Activated CD8-positive, alpha-beta memory T cell treated with anti-CD3 and anti-CD28 coated beads for 36 hours (primary cell): ENCODE measurements at places on chromosomes 3 and 15. TPM values are rescaled to one million over a fixed set of nuclear protein-coding genes. Genes with fewer than 3 reads are reported as not detected.

The SERPINI2 gene
- total RNA-seq = not detected

The CPLX3 gene
- not detected for total RNA-seq

The MESP1 gene
- 7.3 TPM for total RNA-seq

The ROPN1 gene
- total RNA-seq = not detected

The ABHD17C gene
- 5.6 TPM for total RNA-seq

The STARD5 gene
- total RNA-seq = 4.6 TPM

The CCK gene
- not detected for total RNA-seq
